ENCODE measurements at places on chromosomes 13 and 19. TPM values are rescaled to one million over a fixed set of nuclear protein-coding genes. Genes with fewer than 3 reads are reported as not detected.

URAD gene
- total RNA-seq, result not detected

ATXN8OS gene
- not detected for total RNA-seq

PCDH17 gene
- total RNA-seq, result 16.6 TPM

NCR1 gene
- not detected for total RNA-seq

ACP7 gene
- total RNA-seq, result 0.29 TPM

DNA sequence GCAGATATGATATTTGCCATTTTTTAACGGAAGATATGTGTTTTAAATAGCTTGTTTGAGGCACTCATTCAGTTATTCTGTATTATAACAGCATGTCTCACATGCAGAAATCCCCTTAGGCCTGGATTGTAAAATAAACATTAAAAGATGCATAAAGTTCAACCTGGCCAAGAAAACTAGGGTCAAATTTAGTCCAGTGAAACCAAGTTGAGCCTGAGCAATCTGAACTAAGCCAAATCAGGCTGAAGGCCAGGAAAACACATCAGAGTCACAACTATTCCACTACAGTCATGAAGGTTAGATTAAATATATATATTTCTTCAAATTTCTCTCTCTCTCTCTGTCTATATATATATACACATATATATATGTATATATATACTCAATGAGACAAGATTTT is 504.8 kb downstream of the SLITRK1 start:
- no peak for DNase-seq

ZBTB32 gene
- total RNA-seq, result not detected

DNA sequence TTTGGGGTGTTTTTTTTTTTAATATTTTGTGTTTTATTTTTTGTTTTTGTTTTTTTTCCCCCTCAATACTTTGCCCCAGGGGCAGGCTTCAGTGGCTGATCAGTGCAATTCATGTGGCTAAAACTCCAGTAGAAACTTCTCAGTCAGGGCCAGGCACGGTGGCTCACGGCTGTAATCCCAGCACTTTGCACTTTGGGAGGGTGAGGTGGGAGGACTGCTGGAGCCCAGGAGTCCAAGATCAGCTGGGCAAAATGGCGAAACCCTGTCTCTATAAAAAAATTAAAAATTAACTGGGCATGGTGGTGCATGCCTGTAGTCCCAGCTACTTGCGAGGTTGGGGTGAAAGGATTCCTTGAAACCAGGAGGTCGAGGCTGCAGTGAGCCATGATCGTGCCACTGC is 17.4 kb upstream of the ATP8A2 start:
- DNase-seq, result no peak

KLK7 gene
- total RNA-seq, result 0.36 TPM
